Karpas-422 (cell line): ENCODE measurements at places on chromosomes 2 and 18. TPM values are rescaled to one million over a fixed set of nuclear protein-coding genes. Genes with fewer than 3 reads are reported as not detected.

- H3K27ac ChIP-seq, result no peak overlapping the region
- no peak for DNase-seq
- H3K36me3 ChIP-seq, result no peaks in the 10 kb centered on the region
- no peak overlapping the region for H3K4me3 ChIP-seq
- H3K27me3 ChIP-seq, result no peaks in the 10 kb centered on the region
Measured at GRCh38 chr2:235619544-235619943, 125.7 kb downstream of the AGAP1 start.

DNA sequence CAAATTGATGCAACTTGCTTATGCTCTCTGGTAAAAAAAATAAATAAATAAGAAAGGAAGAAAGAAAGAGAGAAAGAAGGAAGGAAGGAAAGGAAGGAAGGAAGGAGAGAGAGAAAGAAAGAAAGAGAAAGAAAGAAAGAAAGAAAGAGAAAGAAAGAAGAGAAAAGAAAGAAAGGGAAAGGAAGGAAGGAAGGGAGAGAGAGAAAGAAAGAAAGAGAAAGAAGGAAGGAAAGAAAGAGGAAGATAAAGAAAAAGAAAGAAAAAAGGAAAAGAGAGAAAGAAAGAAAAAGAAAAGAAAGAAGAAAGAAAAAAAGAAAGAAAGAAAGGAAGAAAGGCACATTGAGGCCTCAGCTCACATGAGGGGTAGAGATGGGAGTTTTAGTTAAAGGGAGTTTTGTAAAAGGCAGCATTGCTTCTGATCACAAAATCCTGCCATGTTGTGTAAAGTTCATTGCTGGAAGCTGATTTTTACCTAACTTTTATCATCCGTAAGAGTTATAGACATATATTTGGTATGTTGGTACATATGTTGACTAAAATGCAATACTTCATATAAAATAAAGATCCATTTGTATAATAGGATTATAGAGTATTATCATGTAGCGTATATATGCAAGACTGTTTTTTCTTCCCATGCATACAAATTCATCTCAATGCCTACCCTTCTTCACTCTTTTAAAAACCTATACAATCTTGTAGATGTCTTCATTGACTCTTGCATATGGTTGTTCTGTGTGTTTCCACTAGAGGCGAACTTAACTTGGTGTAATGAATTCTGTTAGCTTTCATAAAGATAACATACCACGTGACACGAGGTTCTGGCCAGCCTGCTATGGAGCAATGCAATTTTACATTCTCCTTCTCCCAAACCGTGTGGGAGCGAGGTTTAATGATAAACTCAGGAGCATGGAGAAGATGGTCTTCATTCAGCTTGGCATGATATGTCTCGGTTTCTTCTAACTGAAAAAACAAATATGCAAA is 32.8 kb downstream of the MYOM1 start:
- H3K4me3 ChIP-seq, result no peak overlapping the region
- H3K36me3 ChIP-seq, result no peaks in the 10 kb centered on the region
- DNase-seq, result peak; percentile 65
- H3K27me3 ChIP-seq, result no peaks in the 10 kb centered on the region
- no peak overlapping the region for H3K27ac ChIP-seq

DNA sequence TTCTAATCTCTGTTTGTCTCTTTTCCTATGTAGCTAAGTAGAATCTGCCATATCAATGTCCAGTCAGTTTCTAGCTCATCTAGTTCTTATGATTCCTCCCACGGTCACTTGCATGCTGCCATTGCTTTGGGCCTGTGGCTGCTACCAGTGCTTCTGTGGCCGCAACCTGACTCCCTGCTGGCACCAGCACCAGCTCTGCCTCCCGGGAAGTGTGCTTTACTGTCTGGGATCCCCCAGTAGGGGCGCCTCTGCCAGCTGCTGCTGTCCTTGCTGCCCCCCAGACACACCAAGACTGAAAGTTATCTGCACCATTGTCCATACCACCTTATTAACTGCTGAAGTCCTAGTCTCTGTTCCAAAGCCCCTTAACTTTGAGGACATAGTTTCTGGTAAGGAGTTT is 56.3 kb downstream of the RAPGEF4 start:
- no peaks in the 10 kb centered on the region for H3K36me3 ChIP-seq
- peaks cover 12% of the 10 kb centered on the region for H3K4me1 ChIP-seq
- no peaks in the 10 kb centered on the region for H3K27me3 ChIP-seq

Gene GREB1L
- not detected in 2 replicates for total RNA-seq

DNA sequence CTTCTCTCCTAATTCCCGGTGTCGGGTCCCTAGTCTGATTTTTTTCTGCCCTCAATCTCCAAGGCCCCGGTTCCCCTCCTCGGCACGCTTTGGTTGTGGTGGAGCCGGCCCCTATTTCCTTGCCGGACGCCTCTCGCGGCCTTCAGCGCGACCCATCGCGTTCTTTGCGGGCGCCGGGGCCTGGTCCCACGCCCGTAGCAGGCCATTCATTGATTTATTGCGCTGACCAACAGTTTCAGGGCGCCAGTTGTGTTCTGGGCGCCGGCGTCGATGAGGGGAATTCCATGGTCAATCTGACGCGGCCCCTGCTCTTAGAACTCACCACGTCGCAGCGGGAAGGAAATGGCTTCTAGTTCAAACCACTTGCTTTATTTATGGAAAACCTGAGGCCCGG is 396 bp downstream of the CNOT9 start:
- H3K36me3 ChIP-seq, result peaks cover 26% of the 10 kb centered on the region
- no peaks in the 10 kb centered on the region for H3K27me3 ChIP-seq
- H3K27ac ChIP-seq, result peak overlapping the region; percentile 79

GRCh38 chr2:25494616-25495015 is 152.9 kb upstream of the DNMT3A start:
- no peak overlapping the region for H3K27ac ChIP-seq
- no peaks in the 10 kb centered on the region for H3K4me1 ChIP-seq

Gene MREG
- 0.11 and 0.15 TPM in 2 replicates for total RNA-seq

- H3K27me3 ChIP-seq, result no peaks in the 10 kb centered on the region
- no peak for DNase-seq
- no peak overlapping the region for H3K4me3 ChIP-seq
Measured at GRCh38 chr2:197261808-197262226, 48.8 kb downstream of the ANKRD44 start.

Gene ATP6V1B1
- total RNA-seq, result not detected in 2 replicates

- no peak overlapping the region for H3K4me3 ChIP-seq
- no peaks in the 10 kb centered on the region for H3K4me1 ChIP-seq
- H3K27ac ChIP-seq, result no peak overlapping the region
- H3K36me3 ChIP-seq, result no peaks in the 10 kb centered on the region
- DNase-seq, result no peak
Measured at GRCh38 chr2:108633409-108633808, 85.9 kb upstream of the RANBP2 start.
